Memory B cell (primary cell): ENCODE measurements at places on chromosomes 2 and 18.

- no peaks in the 10 kb centered on the region for H3K36me3 ChIP-seq
- H3K4me1 ChIP-seq = no peaks in the 10 kb centered on the region
- H3K27ac ChIP-seq = no peak overlapping the region
- no peak for DNase-seq
- no peaks in the 10 kb centered on the region for H3K27me3 ChIP-seq
- no peak overlapping the region for H3K4me3 ChIP-seq
These were observed 569.4 kb downstream of the CCDC85A start for GRCh38 chr2:56753182-56753581.

- no peaks in the 10 kb centered on the region for H3K36me3 ChIP-seq
- DNase-seq = no peak
- H3K27ac ChIP-seq = no peak overlapping the region
- H3K4me3 ChIP-seq = no peak overlapping the region
- peaks cover 11% of the 10 kb centered on the region for H3K27me3 ChIP-seq
- peaks cover 5% of the 10 kb centered on the region for H3K4me1 ChIP-seq
These were observed 6.3 kb downstream of the ALPG start for GRCh38 chr2:232412986-232413385.

DNA sequence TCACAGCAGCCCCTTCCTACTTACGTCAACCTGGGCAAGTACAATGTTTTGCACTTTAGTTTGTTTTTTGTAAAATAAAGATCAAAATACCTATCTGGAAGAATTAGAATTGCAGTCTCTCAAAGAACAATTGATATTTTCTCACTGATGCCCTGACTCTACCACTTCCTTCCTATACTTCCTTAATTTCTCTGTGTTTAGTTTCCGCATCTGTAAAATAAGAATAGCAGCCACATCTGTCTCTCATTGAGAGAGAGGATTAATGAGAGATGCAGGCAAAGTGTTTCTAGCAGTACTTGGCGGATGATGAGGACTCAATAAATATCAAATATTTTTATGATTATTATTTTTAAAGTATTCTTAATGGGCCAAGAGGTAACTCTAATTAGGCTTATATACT, 122.6 kb upstream of the PIEZO2 start:
- no peak for DNase-seq
- H3K27me3 ChIP-seq = no peaks in the 10 kb centered on the region
- no peak overlapping the region for H3K27ac ChIP-seq
- no peaks in the 10 kb centered on the region for H3K36me3 ChIP-seq

DNA sequence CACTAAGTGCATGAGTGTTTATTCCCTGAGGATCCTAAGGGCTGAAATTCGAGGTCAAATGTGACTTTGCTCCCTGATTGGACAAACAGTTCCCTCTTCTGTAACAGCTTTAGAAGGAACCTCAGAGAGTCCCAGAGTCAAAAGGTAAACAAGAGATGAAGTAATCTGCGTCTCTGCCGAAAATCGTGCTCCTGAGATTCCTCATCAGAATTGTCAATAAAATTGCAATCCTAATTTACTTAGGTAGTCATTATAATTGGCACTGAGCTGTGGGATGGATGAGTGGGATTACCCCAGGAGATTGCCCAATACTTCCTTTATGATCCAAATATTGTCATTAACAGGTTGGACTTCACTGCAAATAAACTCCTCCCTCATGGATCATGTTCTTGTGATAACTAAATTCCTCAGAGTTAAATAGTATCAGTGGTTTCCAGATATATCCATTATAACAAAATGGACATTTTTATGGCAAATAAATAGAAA, 907 bp upstream of the SUCLG1 start:
- peak overlapping the region; percentile 98 for H3K27ac ChIP-seq
- peak overlapping the region; percentile 93 for H3K4me3 ChIP-seq
- peaks cover 25% of the 10 kb centered on the region for H3K4me1 ChIP-seq
- H3K27me3 ChIP-seq = no peaks in the 10 kb centered on the region
- no peak for DNase-seq

DNA sequence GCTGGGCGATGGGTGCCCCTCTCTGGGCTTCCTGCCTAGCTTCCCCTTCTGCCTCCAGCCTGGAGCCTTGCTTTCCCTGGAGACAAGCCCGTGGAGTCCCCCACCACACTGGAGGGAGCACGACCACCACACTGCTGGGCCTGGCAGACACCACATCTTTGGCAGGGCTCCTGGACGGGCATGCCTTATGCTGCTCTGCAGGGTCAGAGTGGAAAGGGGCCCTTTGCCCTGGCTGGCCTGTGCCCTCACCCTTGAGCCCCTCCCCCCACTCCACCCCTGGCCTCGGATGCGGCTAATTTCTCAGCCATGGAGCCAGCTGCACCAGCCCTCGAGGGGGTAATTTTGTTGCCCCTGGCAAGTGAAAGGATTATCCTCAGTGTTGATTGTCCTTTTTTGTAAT, 194.5 kb downstream of the LOXHD1 start:
- no peak for DNase-seq
- no peaks in the 10 kb centered on the region for H3K4me1 ChIP-seq
- H3K4me3 ChIP-seq = no peak overlapping the region
- peaks cover 9% of the 10 kb centered on the region for H3K27me3 ChIP-seq
- no peak overlapping the region for H3K27ac ChIP-seq
- no peaks in the 10 kb centered on the region for H3K36me3 ChIP-seq
